ENCODE measurements at places on chromosomes 2 and 18.

DNA sequence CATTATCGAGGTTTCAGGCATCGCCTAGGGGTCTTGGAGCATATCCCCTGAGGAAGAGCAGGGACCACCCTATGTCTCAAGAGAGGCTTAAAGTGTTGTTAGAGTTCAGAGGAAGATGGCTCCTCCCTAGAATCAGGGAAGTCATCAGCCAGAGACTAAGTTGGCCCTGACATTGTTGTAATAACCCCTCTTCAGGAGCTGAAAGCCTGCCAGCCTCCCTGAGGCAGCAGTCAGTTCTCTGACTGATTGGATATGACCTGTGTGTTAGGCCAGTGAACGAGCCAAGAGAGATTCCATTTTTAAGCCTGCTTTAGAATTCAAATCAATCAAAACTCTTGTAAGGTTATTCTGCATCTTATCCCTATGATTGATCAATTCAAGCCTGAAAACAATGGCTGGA is 34.9 kb downstream of the ARHGAP28 start:
- no peak for DNase-seq

- no peak for DNase-seq
Measured at GRCh38 chr2:80822999-80823398, 518.4 kb upstream of the LRRTM1 start.

- DNase-seq: no peak
Measured at GRCh38 chr18:47075098-47075883, 39.9 kb upstream of the ELOA2 start.

- no peak for DNase-seq
Measured at GRCh38 chr18:57863706-57864105, 60.6 kb upstream of the ATP8B1 start.

GRCh38 chr2:125516496-125517109 is 1139.4 kb upstream of the GYPC start:
- no peak for DNase-seq

DNA sequence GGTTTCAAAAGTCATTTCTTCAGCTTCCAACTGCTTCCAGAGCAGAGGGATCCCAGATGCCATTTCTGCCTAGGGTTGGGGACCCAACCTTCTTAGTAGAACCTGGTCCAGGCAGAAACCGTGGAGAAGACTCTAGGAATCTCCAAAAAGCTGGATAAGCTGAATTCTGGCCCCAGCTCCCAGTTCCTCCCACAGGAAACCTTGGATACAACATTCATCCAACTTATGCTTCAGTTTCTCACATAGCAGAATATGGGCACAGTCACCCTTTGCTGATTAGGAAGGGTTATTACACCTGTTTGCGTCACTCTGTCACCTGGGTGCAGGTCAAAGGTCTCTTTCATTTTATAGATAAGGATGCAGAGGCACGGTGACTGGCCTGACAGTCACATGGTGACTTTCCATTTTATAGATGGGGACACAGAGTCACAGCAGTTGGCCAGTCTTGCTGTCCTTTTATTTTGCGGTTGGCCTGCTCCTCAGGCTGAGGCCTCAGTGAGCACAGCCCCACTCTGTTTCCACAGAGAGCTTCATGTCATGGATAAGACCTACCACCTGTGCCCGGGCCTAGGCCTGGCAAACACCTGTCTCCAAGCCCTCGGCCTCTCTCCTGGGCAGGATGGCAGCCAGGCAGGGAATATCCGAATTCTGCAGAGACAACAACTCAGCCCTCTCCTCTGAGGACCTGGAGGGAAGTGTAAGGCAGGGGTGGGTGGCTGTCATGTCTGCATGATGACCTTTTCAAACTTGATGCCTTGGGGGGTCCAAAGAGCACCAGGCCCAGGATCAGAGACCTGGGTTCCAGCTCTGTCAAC is 148.8 kb downstream of the SMAD7 start:
- no peak for DNase-seq

DNA sequence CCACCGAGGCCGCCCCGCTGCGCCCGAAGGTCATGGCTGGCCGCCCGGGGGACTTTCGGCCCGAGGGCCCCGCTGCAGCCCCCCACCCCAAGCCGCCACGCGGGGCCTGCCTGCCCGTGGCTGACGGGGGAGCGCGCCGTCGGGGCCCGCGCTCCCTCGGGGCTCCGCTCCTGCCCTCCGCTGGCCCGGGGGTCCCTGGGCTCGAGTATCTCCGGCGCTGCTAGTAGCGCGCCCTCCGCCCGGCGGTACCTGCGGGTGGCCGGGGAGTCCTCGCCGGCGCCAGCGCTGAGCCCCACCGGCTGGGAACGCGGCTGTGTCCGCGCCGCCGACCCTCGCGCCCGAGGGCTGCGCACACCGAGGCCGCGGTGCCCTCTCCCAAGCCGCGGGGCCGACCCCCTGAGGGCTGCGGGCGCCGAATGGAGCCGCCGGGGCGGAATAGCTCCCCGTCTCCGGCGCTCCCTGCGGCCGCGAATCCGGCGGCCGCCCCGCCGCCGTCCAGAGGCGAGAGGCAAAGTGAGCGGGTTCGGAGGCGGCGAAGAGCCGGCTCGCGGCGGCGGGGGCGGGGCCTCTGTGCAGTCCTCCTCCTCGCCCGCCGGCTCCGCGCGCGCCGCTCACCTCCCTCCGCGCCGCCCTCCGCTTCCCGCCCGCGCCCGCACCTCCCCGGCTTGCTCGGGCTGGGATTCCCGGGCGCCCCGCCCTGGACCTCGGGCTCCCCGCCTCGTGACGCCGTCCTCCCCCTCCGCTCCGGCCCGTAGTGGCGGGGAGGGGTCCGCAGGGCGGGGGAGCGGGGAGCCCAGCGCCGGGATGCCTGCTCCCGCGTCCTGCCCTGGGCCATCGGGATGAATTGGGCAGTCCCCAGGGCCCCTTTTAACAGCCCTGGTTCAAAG is at the start of gene KCNG3:
Gene KCNG3, minus strand, starts transcription at position 515 of the 887 bp plus-strand sequence. Its CDS starts 481 bp downstream, at position 34.
- DNase-seq: peak; percentile 41

GRCh38 chr18:27942706-27943105 is 234.2 kb downstream of the CDH2 start:
- DNase-seq: no peak

DNA sequence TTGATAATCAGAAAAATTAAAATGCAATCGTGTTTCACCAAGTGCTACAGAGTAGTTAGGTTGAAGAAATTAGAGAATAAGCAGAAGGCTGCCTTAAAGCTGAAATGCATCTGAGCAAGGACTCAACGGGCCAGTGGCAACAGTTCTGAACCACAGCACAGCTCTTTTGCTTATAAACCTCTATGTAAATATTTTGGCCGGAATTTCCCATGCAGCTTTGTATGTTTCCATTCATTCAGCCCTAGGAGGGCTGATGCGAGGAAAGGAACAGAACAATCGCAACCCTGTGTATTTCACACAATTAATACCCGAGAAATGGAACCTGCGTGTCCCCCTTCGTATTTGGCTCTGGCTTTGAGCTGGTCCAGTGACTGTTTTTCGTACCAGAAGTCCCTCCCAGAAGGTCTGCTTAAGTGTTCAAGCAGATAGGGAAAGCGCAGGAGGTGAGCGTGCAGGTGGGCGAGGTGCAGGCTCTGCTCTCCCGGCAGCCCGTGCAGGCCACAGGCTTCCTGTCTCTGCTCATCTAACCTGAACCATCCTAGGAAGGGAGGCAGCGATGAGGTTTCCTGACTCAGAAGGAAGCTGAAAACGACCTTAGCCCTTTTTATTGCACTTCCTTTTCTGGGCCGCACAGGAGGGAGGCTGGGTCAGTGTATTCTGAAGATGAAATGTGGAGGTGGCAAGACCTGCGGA is 67.3 kb downstream of the ASB1 start:
- DNase-seq: no peak

DNA sequence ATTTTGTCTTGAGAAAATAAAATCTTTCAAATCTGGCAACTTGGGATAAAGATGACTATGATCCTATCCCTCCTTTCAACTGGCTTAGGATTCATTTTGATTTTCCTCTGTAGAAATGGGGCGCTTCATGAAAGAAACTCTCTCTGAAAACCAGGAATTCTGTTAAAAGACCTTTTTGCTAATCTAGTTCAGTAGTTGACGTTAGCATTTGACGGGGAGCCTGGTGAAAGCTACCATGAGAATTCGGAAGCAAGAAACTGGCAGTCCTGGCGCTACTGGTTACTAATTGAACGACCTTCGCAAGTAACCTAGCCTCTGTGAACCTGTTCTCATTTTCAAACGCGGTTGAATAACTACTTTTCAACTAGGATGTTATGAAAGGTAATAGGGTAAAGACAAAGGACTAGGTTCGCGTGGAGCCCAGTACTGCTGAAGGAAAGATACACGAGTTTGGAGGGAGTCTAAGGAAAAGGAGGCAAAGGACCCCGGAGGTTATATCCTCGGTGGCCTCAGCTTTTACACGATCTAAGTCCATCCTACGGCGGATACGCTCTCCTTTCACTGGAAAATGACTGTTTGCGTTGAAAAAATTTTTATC is 604 bp upstream of the STK11IP start:
- DNase-seq: no peak

DNA sequence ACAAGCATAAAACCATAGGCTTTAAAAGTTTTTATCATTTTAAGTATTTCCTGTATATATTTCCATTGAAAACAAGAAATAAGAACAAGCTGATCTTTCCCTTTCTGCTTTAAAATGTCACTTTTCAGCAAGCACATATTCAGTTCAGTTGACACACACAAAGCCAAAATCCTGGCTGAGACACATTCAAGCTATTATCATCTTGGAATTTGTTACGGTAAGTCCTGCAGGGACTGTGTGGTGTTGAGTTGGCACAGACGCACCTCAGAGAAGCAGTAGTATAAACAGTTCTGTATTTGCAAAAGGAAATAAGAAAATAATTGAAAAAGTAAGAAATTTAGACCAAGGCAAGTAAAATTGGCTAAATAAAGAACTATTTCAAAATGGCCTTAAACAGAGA is 10.4 kb upstream of the DAW1 start:
- no peak for DNase-seq

DNA sequence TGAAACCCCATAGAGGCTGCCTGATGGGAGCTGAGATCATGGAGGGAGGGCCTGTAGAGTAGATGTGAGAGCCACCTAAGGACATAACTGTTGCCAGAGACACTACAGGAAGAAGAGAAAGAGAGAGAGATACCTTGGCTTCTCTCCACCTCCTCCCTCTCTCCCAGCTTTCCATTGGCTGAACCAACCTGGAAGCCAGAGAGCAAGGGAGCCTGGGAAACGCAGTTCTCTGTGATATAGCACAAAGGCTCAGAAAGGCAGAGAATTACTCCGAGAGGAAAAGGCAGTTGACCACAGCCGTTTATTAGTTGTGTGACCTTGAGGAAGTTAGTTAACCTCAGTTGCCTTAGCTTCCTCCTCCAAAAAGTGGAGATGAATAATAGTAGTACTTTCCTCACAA is 37.7 kb upstream of the MAT2A start:
- no peak for DNase-seq

- DNase-seq: no peak
Measured at GRCh38 chr2:66452917-66453316, 18.0 kb downstream of the MEIS1 start.

- DNase-seq: no peak
Measured at GRCh38 chr2:219877728-219878127, 250.3 kb downstream of the SLC4A3 start.

- no peak for DNase-seq
Measured at GRCh38 chr2:12428324-12428723, 288.4 kb upstream of the TRIB2 start.

GRCh38 chr2:228239207-228239906 is 57.9 kb upstream of the SPHKAP start:
- no peak for DNase-seq

DNA sequence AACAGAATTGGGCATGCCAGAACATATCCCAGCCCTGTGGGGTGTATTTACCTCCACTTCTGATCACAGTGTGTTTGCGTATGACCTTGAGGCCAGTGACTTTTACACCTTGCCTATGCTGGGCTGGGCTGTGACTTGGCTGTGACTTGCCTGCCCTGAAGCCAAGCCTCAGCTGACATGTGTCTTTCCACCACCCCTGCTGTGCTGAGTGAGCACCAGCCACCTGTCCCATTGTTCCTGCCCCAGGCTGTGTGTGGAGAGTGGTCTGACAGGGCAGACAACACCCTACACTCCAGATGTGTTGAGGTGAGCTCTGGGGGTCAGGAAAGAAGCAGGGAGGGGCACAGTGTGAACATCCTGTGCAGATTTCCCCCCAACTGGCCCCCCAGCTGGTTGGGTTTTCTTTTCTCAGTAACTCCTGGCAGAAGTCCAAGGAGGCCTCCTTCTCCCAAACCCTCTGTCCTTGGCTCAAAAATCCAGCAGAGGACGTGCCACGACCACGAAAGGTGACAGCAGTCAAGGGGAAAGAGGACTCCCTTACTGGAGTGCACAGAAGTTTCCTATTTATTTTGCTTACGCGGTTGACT is 5.1 kb upstream of the STEAP3 start:
- DNase-seq: no peak

- DNase-seq: no peak
Measured at GRCh38 chr2:23554054-23554697, 169.2 kb downstream of the KLHL29 start.

- DNase-seq: no peak
Measured at GRCh38 chr2:10211844-10212422, 89.4 kb downstream of the RRM2 start.

GRCh38 chr2:82062463-82062862 is 1757.9 kb upstream of the LRRTM1 start:
- DNase-seq: no peak

DNA sequence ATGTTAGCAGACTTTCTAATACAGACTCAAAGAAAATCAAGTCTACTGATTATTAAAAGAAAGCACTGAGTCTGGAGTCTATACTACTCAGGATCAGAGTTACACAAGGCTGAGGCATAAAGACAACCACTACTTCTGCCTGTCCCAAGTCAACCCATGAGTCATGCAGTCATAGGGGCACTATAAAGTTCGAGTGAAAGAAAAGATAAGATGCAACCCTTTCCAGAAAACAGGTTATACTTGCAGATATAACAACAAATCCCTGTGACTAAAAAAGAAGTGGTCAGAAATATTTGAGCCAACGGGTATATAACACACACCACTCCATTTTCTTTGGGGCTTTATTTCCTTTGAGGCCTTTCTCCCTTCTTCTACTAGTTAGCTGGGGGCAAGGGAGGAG is 18.6 kb upstream of the SCRN3 start:
- no peak for DNase-seq

DNA sequence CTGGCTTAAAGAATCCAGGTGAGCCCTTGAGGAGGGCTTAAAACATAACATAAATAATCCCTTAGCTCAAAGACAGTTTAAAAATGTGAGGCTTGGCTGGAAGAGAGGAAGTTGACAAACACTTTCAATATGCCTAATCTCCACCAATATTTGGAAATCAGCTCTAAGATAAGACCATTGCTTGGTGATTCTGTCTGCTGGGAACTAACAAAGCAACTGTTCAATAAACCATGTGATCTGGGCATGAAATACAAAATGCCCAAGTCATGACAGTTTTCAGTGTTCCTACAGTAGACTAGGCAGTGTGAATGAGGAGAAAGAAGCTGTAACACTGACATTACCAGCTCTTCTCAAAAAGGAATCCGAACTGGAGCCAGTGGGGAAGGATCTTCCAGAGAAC is 10.7 kb downstream of the MFF start:
- no peak for DNase-seq

GRCh38 chr18:54671291-54671881 is 80.3 kb downstream of the DYNAP start:
- no peak for DNase-seq

- no peak for DNase-seq
Measured at GRCh38 chr2:83784315-83784714, 674.8 kb downstream of the SUCLG1 start.
